H1 (cell line): ENCODE measurements at places on chromosomes 7 and 10. TPM values are rescaled to one million over a fixed set of nuclear protein-coding genes. Genes with fewer than 3 reads are reported as not detected.

- H3K36me3 ChIP-seq = no peaks in the 10 kb centered on the region
- no peaks in the 10 kb centered on the region for H3K27me3 ChIP-seq
- H3K4me3 ChIP-seq = peak within 1 kb of the TSS; percentile 44
- H3K4me1 ChIP-seq = no peaks in the 10 kb centered on the region
- H3K27ac ChIP-seq = no peak within 1 kb of the TSS
These were observed at the start of gene VWA2 for GRCh38 chr10:114239117-114239993. Gene VWA2 (plus strand): TSS chr10:114239254. CDS start chr10:114248714, 9,460 bp downstream.

- no peak overlapping the region for H3K27ac ChIP-seq
- H3K36me3 ChIP-seq = no peaks in the 10 kb centered on the region
- H3K4me1 ChIP-seq = no peaks in the 10 kb centered on the region; the same call in 1 of the 2 replicates
- H3K27me3 ChIP-seq = no peaks in the 10 kb centered on the region
These were observed 142.6 kb upstream of the LRRN3 start for GRCh38 chr7:110948280-110948679.

DNA sequence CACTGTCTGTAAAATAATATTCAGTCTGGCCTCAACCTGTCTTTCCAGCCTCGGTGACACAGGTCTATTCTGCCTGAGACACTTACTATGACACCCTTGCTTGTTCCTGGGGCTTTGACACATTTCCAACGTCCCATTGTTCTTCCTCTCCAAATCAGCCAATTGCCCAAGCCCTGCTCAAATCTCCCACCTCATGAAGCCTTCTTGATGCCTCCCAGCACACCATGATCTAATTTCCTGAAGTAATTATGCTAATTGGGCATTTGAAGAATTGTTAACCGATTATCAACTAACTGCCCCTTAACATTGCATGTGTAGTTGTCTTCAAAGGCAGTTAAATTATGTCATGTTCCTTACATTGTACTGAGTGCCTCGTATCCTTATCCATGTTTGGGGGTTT is 33.1 kb downstream of the CAV1 start:
- peaks cover 3% of the 10 kb centered on the region; the same call in 1 of the 2 replicates for H3K4me1 ChIP-seq
- no peaks in the 10 kb centered on the region for H3K27me3 ChIP-seq
- no peak overlapping the region for H3K27ac ChIP-seq
- H3K4me3 ChIP-seq = no peak overlapping the region

DNA sequence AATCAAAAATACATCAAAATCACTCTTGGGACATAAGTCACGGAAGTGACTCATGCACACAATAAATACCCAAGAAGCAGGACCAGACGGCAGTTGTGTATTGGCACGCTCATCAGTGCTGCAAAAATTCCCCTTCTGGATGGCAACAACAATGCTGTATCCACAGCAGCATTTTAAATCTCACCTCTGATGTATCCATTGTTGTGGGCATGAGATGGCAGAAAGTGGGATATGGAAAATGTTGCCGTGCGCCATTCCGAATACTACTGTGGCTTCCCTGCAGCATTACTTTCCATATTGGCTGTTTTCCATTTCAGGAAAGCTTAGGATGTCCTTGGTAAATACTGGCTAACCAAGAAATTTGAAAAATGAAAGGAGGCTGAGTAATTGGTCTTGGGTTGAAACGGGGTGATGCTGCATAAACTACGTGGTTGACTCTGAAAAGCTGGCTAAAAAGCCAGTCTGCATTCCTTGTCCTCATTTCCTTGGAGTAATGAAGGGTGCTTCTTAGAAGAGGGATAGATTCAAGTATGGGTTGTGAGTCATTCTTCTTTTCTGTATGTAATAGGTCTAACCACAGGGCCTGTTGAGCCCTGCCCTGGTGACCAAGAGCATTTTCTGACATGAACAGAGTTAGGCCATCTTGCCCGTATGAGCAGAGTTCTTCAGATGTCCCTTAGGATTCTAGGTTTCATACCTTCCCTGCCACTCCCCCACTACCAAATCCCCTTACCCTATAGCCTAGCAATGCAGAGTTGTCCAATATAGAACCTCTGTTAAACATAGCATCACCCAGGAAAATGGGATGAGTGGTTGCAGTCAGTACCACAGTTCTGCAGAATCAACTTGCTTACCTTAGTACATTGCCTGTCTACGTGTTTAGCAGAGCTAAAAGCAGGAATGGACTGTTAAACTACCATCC is 36.3 kb upstream of the TOMM7 start:
- peaks cover 14% of the 10 kb centered on the region for H3K4me1 ChIP-seq
- H3K4me3 ChIP-seq = no peak overlapping the region
- no peaks in the 10 kb centered on the region for H3K27me3 ChIP-seq
- H3K36me3 ChIP-seq = peaks cover 14% of the 10 kb centered on the region

- H3K27me3 ChIP-seq = no peaks in the 10 kb centered on the region
- no peak overlapping the region for H3K4me3 ChIP-seq
- H3K36me3 ChIP-seq = no peaks in the 10 kb centered on the region
- no peak overlapping the region for H3K27ac ChIP-seq
- no peak for DNase-seq
- peaks cover 4% of the 10 kb centered on the region for H3K4me1 ChIP-seq
These were observed 284.7 kb downstream of the CAMK1D start for GRCh38 chr10:12633776-12634620.

- H3K4me3 ChIP-seq = no peak overlapping the region
- no peaks in the 10 kb centered on the region for H3K27me3 ChIP-seq
- no peaks in the 10 kb centered on the region for H3K36me3 ChIP-seq
These were observed 4.7 kb downstream of the NFE2L3 start for GRCh38 chr7:26156451-26157420.

GRCh38 chr10:110409488-110409887 is 88.2 kb upstream of the DUSP5 start:
- no peak overlapping the region for H3K4me3 ChIP-seq
- H3K36me3 ChIP-seq = no peaks in the 10 kb centered on the region
- no peak for DNase-seq
- H3K27me3 ChIP-seq = no peaks in the 10 kb centered on the region
- H3K27ac ChIP-seq = no peak overlapping the region
- no peaks in the 10 kb centered on the region; the same call in 1 of the 2 replicates for H3K4me1 ChIP-seq

DNA sequence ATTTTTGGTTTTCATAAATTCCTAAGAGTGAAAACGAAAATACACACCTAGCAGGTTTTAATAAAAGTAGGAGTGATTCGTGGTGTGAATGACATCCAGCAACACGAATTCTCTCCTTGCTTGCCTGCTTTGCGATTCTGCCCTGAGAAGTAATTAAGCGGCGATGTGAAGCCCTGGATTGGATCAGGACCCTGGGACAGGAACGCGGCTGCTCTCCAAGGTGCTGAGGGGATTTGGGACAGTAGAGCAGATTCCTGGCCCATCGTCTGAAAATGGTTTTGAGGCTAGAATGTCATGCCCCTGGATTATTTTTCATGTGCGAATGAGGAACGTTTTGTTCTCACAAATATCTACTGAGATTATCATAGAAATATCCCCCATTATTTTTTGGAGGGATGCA is 7.8 kb downstream of the NPS start:
- no peak for DNase-seq
- no peak overlapping the region for H3K27ac ChIP-seq
- H3K4me3 ChIP-seq = no peak overlapping the region
- no peaks in the 10 kb centered on the region for H3K4me1 ChIP-seq
- H3K27me3 ChIP-seq = no peaks in the 10 kb centered on the region

DNA sequence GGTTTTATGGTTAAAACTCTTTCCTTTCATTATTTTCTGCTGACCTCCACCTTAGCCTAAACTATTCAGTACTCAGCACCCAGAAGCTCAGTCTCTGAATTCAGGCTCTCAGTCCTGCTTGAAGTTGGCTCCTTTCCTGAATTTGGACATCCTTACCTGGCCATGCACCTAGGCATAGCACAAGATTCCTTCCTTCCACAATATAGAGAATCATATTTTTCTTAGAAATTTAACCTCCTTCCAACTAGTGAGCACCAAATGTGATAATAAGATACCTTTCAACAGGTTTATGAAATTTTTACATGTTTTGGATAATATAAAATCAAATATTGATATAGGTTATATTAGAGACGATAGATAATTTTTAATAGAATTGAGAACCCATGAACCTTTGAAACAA is 905.6 kb upstream of the GHITM start:
- H3K27ac ChIP-seq = no peak overlapping the region
- DNase-seq = no peak
- H3K4me3 ChIP-seq = no peak overlapping the region
- H3K27me3 ChIP-seq = no peaks in the 10 kb centered on the region

- H3K27me3 ChIP-seq = no peaks in the 10 kb centered on the region
- H3K4me1 ChIP-seq = no peaks in the 10 kb centered on the region
- no peak overlapping the region for H3K27ac ChIP-seq
- DNase-seq = no peak
- peaks cover 9% of the 10 kb centered on the region; the same call in 1 of the 2 replicates for H3K36me3 ChIP-seq
These were observed 8.8 kb upstream of the GET4 start for GRCh38 chr7:867406-868188.

DNA sequence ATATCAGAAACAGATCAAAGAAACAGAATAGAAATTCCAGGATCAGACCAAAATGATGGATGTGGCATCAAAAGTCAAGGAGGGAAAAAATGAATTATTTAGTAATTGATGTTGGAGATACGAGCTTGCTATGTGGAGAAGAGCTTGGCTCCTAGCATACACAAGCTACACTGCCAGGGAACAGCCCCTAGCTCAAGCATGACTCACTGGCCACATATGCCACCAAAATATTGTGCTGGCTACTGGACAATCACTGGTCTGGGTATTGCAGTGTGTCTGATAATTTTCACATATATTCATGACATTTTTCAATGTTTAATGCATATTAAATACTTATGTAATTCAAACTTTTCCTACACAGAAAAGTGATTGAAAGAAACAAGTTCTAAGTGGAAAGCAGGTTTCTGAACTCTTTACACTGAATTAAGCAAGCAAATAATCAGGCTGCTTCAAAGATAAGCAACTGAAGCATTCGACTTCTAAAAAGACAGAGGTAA is 59.3 kb downstream of the OAT start:
- no peak for DNase-seq
- no peaks in the 10 kb centered on the region for H3K4me1 ChIP-seq

DNA sequence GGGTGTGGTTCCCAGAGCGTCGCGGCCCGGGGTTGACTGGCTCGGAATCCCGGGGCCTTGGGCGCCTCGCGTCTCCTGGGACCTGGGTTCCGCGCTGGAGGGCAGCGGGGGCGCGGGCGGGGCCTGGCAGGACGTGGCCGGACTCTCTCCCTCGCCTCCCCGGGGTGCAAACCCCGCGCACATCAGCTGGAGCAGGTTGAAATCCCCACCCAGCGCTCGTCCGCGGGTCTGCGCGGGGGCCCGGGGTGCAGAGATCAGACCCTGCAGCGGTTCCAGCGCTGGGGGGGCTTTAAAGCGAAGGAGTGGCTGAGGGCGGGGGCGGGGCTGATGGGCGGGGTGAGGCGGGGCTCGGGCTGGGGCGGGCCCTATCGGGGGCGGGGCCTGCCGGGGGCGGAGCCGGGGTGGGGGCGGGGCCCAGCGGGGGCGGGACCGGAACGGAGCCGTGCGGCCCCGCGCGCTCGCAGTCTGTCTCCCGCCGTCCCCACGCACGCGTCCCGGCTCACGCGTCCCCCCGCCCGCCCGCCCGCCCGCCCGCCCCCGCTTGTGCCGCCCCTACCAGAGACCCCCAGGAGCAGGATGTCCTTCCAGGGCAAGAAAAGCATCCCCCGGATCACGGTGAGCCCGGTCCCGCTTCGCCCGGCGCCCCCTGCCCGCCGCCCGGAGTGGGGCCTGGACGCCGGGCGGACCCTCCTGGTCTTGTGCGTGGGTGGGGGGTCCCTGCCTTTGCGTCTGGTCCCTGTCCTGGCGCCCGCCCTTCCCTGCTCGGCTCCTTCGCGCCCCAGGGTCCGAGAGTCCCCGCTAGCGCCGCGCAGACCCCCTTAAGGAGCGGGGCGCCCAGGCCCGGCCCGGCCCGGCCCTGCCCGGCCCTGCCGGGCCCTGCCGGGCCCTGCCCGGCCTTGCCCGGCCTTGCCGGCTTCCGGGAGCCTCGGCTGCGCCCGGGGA is at the start of gene DPYSL4:
DPYSL4 (plus strand) TSS at position 461 of the 942 bp plus-strand sequence; CDS start at position 577, 116 bp downstream.
- H3K27me3 ChIP-seq = peaks cover 19% of the 10 kb centered on the region
- DNase-seq = peak; percentile 76
- H3K4me1 ChIP-seq = peaks cover 8% of the 10 kb centered on the region; the same call in 1 of the 2 replicates
- H3K36me3 ChIP-seq = no peaks in the 10 kb centered on the region

GPR26 gene
- 0.09 and 0.10 TPM in 2 replicates for total RNA-seq

DIP2C gene
- total RNA-seq = 8.8 and 9.3 TPM in 2 replicates

PILRA gene
- total RNA-seq = 7.3 and 7.6 TPM in 2 replicates

NT5C3A gene
- 22.7 and 23.0 TPM in 2 replicates for total RNA-seq

AGBL3 gene
- 1.9 and 2.0 TPM in 2 replicates for total RNA-seq

HMX2 gene
- total RNA-seq = 1.3 and 2.0 TPM in 2 replicates
